ENCODE measurements at places on chromosomes 4 and X.
A peak's percentile ranks its signal among the peaks of the same experiment; 100 is the strongest.

GRCh38 chr4:24428850-24429249, 155.5 kb downstream of the DHX15 start:
- no peak for DNase-seq

DNA sequence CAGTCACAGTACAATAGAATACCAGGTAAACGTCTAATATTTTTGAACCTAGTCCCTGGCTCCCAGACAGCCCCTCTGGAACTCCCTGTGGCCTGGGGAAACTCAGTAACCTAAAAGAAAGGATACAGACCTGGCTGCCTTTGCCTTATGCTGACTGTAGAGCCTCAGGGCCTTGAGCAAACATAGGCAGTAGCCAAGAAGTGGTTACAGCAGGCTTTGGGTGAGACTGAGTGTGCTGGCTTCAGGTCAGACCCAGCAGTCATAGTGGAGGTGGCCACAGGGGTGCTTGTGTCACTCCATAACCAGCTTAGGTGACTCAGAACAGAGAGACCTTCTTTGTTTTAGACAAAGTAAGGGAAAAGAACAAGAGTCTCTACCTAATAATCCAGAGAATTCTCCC, 141.8 kb upstream of the PRDX4 start:
- DNase-seq: no peak

DNA sequence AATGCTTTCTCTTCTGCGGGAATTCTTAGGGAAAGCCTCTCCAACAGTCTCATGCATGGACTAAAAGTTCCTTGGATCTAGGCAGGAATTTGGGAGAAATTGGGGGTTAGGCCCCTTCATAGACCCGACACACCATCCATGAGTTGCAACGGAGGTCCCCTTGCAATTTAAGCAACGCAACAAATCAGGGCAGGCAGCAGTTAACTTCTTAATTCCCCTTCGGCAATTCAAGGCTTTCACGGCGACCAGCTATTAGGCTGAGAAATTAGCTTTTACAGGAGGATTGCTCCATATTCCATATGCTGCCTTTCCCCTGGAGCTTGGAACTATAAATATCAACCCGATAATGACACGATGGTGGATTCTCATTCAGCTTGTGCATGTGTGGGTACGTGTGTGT, 241.0 kb downstream of the SHOX start:
- no peak for DNase-seq

- DNase-seq: no peak
These were observed 58.1 kb upstream of the JADE1 start for GRCh38 chr4:128751354-128751753.

DNA sequence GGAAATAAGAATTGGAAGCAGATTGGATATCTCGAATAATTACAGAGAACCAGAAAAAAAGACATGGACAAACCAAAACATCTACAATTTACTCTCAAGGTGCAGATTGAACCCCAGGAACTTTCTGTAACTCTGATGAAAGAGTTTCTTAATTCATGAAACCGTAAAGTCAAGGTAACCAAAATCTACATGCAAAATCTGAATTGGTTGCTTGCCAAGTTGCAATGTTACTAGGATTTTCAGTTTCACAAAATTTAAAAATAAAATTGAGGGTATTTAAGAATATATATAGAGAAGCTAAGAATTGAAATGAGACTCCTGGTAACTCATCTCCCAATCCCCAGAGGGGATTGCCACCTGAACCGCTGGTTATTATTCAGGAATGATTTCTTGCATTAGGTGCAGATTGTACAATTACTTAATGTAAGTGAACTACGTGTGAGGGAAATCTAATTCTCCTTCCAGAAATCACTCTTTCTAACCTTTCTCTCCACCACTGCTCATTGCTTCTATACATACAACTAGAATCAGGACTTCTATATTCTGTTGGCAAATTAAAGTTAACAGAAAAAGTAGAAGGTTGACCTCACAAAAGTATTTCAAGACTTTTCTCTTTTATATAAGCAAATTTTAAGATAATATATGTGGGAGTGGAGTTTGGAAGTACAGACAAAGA, 221.5 kb upstream of the NDST4 start:
- DNase-seq: no peak

- DNase-seq: peak; percentile 56
These were observed 6.4 kb upstream of the SMIM9 start for GRCh38 chrX:154840856-154841255.

GRCh38 chrX:12425496-12425895, 287.2 kb downstream of the FRMPD4 start:
- no peak for DNase-seq
